ENCODE measurements at places on chromosomes 3 and 15.

DNA sequence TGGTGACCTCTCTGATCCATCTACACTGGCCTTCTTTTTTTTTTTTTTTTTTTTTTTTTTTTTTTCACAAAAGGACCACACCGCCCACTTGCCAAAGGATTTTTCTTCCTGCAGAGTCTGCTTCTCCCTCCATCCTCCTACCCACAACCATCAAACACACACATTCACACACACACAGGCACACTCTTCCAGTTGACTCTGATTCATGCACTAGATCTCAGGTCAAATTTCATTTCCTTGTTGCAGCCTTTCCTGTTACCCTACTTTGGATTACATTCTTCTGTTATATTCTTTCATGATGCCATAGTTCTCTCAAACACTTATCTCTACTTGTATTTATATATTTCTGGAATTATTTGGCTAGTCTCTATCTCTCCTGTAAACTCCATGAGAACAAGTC, 133.9 kb downstream of the STAC start:
- no peak for DNase-seq

DNA sequence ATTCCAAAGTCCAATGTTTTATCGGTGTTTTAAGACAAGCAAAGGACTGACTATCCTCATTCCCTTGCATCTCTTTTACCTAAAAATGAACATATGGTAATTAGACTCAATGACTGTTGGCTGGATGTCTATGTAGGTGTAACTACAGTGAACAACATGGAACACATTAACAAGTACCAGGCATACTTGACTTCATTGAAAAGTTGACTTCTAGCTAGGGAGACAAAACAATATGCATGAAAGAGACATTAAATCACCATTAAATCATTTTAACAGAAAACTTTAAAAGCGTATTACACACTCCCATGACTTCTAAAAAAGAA, 34.3 kb upstream of the ANPEP start:
- no peak for DNase-seq

DNA sequence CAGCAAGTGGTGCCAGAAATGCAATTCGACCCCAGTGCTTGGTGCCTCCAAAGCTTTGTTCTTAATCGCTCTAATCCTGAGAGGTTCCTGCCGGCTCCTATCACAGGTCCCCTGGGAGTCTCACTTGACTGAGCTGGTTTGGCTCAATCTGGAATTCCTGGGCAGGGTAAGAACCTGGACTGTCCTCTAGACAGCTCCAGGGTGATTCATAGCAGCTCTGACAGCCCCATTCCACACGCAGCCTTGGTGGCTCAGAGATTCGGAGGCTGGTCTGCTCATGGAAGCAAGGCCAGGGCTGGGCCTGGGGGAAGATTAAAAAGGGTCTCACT, 37.9 kb downstream of the MYO5C start:
- DNase-seq: no peak

GRCh38 chr3:102089904-102090720, 240.8 kb downstream of the NFKBIZ start:
- DNase-seq: no peak

DNA sequence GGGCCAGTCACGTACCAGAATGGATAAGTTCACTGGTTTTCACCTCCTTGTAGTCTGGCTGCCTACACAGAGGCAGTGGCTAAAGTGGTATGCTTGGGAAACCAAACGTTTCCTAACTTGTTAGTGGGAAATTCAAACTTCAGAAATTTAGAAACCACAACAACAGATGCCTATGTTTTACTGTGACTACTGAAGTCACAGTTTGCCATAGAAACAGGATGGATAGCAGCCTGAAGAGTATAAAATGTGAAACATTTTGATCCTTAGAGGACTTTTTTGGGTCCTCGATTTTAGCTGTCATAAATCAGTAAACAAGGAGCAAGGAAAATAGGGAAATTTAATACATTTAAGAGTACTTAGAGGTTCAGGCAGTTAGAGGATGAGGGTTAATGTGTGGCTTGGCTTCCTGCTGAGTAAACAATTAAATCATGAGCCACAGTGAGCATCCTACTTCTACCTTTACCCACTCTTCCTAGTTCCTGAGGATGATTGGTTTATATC, 48.6 kb downstream of the CMSS1 start:
- DNase-seq: no peak

DNA sequence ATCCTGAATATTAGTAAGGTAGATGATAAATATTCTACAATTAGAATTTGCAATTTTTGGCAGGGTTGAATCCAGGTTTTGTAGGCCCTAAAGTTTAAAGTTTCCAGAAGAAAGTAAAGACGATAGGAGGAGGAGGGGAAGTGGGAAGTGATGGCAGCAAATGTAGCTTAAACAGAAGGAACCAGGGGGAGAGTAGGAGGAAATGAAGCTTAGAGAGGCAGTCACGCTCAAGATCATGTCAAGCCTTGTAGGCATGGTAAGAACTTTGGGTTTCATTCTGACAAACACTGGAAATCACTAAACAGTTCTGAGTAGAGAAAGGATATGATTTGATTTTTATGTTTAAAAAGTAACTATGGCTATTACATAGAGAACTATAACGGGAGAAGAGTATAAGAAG, 63.9 kb downstream of the NR2E3 start:
- no peak for DNase-seq

- no peak for DNase-seq
Observed at GRCh38 chr15:27660676-27661075, 438.4 kb downstream of the OCA2 start.

DNA sequence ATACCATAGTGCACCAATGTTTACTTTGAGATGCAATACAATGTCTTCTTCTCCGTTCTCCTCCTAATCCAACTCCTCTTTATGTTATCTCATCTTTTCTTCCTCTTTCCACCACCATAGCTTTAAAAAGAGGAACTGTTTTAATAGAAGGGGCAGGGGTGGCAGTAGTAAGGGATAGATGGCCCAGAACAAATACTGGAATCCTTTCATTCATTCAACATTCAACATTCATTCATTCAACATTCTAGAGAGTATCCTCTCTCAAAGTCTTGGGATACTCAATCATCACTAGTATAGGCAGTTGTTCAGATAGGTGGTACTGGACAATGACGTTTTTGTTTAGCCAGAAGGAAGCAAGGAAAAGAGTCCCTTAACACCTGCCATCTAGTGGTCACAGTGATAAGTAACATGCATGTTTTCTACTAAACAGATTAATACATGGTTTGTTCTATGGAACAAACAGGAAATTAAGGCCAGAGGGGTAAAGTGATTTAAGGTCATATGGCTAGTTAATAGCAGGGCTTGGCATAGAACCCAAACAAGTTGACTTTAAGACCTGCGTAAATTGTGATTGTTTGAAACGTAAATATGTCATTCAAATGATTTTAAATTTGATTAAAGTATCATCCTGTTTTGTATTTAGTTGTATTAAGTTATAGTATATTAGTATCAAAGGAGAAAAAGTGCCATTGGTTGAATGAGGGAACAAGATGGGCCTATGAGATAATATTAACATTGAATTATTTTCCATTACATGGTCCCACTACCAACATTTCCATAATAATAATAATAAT, 26.9 kb upstream of the EHHADH start:
- DNase-seq: no peak

DNA sequence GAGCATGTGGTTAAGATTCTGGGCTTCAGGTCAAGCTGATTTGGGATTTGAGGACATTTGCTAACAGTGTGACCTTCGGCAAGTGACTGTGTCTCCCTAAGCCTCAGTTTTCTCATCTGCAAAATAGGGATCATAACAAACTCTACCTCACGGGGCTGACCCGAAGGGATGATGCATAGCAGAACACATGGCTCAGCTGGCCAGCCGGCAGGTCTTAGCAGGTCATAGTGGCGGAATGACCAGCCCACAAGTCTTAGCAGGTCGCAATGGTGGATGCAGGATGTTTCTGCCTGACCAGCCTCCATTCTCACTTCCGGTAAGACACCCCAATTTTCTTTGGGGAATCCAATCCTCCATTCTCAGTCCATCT, 63.3 kb downstream of the IQSEC1 start:
- DNase-seq: no peak

- no peak for DNase-seq
Observed at GRCh38 chr3:48344867-48345507, 11.5 kb upstream of the SPINK8 start.

DNA sequence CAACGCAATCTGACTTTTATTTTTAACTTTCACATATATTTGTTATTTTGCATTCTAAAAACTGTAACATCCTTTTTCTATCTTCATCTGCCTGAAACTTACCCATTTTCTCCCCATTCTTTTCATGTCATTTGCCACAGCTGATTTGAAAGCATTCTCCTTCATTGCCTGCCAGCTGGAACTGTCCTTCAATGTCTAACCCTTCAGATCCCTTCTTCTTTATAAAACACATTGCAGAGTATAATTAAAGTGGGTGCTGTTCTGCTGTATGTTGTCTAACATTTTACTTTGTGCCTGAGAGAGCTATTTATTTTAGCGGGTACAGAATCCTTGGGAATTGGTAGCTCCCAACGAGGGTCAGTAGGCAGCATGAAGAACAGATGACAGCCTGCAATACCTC, 827.4 kb downstream of the IGSF11 start:
- no peak for DNase-seq

- DNase-seq: no peak
Observed at GRCh38 chr15:63030101-63030551, 12.4 kb upstream of the TPM1 start.

DNA sequence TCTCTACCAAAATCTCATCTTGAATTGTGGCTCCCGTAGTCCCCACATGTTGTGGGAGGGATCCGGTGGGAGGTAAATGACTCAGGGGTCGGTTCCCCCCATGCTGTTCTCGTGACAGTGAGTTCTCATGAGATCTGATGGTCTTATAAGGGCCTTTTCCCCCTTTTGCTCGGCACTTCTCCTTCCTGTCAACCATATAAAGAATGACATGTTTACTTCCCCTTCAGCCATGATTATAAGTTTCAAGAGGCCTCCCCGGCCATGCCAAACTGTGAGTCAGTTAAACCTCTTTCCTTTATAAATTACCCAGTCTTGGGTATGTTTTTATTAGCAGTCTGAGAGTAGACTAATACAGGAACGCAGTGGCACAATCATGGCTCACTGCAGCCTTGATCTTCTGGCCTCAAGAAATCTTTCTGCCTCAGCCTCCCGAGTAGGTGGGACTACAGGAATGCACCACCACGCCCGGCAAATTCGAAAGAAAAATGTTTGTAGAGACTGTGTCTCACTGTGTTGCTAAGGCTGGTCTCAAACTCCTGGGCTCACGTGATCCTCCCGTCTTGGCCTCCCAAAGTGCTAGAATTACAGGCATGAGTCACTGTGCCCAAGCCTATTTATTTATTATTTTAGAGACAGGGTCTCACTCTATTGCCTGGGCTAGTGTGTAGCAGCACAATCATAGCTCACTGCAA, 101.0 kb downstream of the ATP10A start:
- DNase-seq: no peak

DNA sequence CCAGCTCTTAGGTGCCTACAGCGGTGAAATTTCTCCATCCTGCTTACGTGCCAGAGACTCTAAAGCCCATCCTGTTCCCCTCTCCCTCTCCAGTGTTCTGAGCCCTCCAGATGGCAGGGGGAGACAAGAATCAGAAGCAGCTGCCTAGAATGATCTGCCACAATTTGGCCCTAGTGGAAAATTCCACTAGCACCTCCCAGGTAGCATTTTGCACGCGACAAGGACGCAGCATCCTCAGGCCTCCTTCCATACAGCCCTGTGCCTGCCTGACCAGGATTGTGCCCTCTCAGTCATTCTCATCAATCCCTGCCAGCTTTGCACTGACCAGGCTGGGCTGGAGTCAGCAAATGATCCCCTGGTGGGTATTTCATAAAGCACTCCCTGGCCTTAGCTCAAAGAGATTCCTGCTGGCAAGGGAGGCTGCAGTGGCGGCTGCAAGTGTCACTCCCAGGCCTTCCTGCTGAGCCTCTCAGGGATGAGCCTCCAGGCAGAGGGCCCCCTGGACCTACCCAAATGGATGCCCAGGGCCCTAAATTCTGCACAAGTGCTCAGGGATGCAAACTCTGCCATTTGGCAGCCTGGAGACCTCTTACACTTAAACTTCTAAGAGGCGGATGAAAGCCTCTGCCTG, 130.2 kb upstream of the ATP2B2 start:
- DNase-seq: no peak

GRCh38 chr3:144028798-144029411, 57.3 kb downstream of the DIPK2A start:
- DNase-seq: no peak

All from stimulated activated CD8-positive, alpha-beta memory T cell treated with anti-CD3 and anti-CD28 coated beads, Interleukin-12 subunit alpha, Interleukin-12 subunit beta, amount 100 ng/mL, for 1 hour (primary cell).